Activated T-helper 9 cell treated with anti-CD3 and anti-CD28 coated beads, Interleukin-2, amount 50 U/mL, for 16 hours (primary cell): ENCODE measurements at places on chromosomes 6 and 20.

DNA sequence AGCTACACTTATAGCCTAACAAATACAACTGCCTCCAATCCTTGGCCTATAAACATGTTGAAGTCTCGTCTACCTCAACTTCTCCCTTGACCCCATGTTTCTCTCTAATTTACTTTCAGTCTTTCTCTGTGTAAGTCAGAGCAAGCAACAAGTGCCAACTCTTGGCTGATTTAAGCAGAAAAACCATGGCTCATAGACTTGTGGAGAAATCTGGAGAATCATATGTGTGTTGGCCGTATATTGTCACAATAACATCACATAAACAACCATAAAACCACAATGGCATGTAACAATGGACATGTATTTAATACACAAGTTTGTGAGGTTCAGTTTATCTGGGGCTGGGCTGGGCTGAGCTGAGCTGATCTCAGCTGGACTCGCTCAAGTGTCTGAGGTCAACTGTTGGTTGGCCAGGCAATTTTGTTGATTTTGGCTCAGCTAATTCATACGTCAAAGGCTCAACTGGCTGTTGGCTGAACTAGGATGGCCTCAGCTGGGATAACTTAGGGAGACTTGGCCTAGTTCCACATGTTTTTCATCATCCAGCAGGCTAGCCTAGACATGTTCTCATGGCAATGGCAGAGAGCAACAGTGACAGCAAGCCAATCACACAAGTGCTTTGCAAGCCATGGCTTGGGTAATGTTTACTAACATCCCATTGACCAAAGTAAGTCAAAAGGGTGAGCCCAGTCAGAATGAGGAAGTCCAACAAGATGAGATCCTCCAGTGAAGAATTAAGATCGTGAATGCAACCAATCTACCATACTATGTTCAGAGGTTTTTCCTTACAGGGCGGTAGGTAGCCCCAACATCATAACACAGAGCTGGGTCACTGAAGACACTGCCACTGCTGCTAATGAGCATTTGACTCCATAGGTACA, 12.9 kb upstream of the TBC1D22B start:
- DNase-seq: no peak

DNA sequence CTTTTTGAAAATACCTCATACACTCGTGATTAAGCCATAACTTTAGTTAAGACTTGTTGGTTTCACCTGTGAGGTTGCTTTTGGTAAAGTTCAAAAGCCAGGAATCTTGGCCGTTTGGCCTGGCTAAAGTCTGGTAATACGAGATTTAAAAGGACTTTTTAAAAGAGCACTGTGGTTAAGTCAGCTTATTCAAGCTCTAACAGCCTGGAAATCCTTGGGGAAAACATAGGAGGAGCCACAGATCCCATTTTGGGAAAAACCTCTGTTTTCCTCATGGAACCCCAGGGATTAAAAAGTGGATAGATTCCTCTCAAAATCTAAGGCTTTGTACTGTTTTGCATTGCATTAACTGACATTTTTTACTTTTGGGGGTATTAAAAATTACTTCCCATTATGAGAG, 13.7 kb upstream of the SLC22A16 start:
- no peak for DNase-seq

- DNase-seq: no peak
These were observed 164.6 kb downstream of the CLIC5 start for GRCh38 chr6:45851034-45851400.

DNA sequence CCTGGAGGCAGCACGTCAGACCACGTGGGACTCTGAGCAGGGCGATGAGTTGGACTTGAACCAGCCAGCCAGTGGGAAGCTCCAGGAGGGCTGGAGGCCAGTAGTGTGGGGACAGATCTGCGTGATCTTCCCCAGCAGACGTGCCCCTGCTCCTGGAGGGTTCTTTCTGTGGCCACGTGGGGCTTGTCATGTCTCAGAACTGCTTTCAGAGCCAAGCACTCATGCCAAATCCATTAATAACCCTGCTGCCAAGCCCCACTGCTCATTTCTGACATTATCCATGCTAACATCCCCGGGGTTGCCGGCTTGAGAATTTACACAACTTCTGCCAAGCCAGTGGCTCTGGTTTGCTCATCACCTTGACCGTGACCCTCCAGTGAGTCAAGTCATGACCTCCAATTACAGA, 38.3 kb downstream of the SIRPA start:
- DNase-seq: no peak
